ENCODE measurements at places on chromosomes 3 and 15. TPM values are rescaled to one million over a fixed set of nuclear protein-coding genes. Genes with fewer than 3 reads are reported as not detected.

The UBE3A gene
- total RNA-seq, result 98.6 TPM

The MAGEL2 gene
- 2.1 TPM for total RNA-seq

The ZKSCAN7 gene
- total RNA-seq, result 8.6 TPM

The TRANK1 gene
- total RNA-seq, result 9.4 TPM

The OR5K2 gene
- not detected for total RNA-seq

The GPR156 gene
- 0.92 TPM for total RNA-seq

The TRPM7 gene
- total RNA-seq, result 64.0 TPM

The P2RY13 gene
- total RNA-seq, result not detected

The UCN2 gene
- total RNA-seq, result 2.1 TPM

The MSL2 gene
- total RNA-seq, result 8.0 TPM

The EHHADH gene
- 2.4 TPM for total RNA-seq

The CCDC191 gene
- total RNA-seq, result 2.3 TPM

The SLC9C1 gene
- 0.30 TPM for total RNA-seq

The ZPLD1 gene
- 0.42 TPM for total RNA-seq

The CCR9 gene
- total RNA-seq, result not detected

The CTXN2 gene
- total RNA-seq, result not detected

The NDUFB4 gene
- total RNA-seq, result 46.0 TPM

The CLDN16 gene
- total RNA-seq, result 0.23 TPM

The FAM3D gene
- not detected for total RNA-seq

The MOBP gene
- total RNA-seq, result not detected

The WDR5B gene
- 6.5 TPM for total RNA-seq

The INSYN1 gene
- total RNA-seq, result 0.23 TPM
